ENCODE measurements at places on chromosomes 13 and 19.
A peak's percentile ranks its signal among the peaks of the same experiment; 100 is the strongest.

- DNase-seq, result peak; percentile 50
These were observed 826 bp upstream of the BSG start for GRCh38 chr19:571566-571974.

- no peak for DNase-seq
These were observed 276.9 kb downstream of the UQCRFS1 start for GRCh38 chr19:28936001-28936400.

DNA sequence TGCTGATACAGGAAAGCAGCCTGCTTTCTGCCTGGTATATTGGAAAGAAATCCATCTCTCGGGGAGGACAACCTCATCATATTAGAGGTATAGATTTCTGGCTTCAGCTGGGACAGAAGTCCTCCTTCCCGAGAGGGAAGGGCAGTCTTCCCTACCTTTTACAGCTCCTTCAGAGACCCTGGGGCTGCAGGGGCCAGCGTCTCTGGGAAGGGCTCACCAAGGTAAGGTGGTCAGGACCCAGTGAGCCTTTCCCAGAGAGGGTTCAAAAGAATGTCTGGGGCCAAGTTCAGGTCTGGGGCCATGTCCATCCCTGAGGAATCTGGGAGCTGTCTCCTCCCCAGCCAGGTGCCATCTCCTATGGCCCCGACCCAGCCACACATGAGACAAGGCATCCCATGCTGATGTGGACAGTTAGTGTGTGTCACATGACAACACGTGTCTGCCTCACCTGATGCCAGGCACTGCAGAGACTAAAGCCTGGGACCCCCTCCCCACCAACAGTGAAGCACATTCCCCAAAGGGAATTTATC, 136.4 kb downstream of the URI1 start:
- no peak for DNase-seq

DNA sequence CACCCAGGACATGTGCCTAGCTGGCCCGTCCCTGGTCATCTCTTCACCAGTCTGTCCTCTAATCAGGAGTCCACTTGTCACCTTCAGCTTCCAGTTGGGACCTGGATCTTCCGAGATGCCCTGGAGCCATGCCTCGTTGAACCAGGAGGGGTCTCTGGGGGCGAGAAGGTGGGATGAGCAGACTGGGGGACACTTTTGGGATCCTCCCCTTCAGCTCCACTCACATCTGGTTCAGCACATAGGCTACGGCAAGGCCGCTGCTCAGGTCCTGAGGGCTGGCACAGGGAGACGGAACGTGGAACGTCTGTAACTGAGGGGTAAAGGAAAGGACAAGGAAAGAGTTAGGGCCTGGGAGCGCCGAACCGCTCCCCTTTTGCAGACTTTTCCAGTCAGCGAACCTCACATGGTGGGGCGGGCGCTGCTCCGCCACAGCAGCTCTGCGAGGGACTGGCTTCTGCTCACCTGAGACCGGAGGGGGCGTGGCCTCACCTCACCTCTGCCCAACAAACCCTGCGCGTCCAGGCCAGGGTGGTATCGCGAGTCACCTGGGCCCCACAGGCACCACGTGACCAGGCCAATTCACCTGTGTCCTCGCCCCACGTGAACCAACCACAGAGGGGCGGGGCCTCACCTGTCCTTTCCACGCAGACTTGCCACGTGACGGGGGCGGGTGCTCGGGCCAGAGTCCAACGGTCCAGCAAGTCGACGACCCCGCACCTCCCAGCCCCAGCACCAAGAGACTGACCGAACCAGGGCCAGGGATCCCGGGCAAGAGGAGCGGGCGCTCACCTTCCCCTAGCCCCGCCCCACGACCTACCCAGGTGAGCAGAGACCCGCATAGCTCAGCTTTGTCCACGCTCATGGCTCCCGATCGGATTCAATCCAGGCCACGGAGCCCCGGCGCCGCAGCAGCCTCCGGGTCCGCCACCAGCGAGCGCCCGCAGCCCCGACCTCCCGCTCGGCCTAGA, at the start of gene HOOK2:
HOOK2 (minus strand) TSS at position 965 of the 968 bp plus-strand sequence; CDS start at position 862, 103 bp downstream.
- no peak for DNase-seq

DNA sequence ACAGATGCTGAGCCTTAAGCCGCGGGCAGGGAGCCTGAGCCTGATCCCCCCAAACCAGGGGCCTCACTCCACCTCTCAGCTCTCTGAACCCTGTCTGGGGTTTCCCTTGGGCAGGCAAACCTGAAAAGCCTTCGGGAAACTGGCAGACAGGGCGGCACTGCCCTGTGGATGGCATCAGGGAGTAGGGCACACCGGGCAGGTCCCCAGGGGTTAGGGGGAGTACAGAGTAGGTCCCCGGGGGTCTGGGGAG, 9.7 kb downstream of the MKNK2 start:
- no peak for DNase-seq

- DNase-seq, result peak; percentile 62
These were observed 6.0 kb upstream of the WDR88 start for GRCh38 chr19:33125929-33126388.

- peak; percentile 18 for DNase-seq
These were observed 141.6 kb downstream of the RXFP2 start for GRCh38 chr13:31880851-31881494.

DNA sequence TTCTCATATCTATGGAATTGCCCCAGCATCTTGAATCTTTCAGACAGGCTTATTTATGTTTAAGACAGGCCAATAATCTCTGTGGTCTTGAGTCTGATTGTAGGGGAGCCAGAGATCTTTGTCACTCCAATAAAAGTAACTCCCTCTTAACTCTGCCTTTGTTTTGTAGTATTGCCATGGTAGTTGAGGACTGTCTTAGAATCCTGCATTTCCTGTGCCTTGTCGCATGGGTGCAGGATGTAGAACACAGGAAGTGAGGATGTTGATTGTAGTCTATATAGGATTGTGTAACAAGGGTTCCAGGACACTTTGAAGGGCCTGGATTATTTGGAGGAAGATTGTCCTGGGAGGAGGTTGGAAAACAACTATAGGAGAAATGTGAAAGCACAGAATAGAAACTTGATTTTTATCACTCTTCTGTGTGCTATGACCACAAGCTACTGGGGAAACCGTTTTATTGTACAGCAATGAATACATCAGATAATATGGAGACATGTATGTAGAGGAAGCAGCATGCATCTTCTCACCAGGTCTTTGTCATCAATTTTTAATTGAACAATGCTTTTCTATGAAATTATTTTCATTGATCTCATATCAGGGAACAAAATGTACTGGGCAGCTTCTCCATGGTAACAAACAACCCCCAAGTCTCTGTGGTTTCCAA, 411.7 kb downstream of the FGF9 start:
- DNase-seq, result no peak

- no peak for DNase-seq
These were observed 109.3 kb downstream of the KLF12 start for GRCh38 chr13:74024856-74025255.
